ENCODE measurements at places on chromosomes 7 and 10.

- no peak for DNase-seq
Measured at GRCh38 chr10:89357096-89357495, 20.8 kb upstream of the IFIT1B start.

DNA sequence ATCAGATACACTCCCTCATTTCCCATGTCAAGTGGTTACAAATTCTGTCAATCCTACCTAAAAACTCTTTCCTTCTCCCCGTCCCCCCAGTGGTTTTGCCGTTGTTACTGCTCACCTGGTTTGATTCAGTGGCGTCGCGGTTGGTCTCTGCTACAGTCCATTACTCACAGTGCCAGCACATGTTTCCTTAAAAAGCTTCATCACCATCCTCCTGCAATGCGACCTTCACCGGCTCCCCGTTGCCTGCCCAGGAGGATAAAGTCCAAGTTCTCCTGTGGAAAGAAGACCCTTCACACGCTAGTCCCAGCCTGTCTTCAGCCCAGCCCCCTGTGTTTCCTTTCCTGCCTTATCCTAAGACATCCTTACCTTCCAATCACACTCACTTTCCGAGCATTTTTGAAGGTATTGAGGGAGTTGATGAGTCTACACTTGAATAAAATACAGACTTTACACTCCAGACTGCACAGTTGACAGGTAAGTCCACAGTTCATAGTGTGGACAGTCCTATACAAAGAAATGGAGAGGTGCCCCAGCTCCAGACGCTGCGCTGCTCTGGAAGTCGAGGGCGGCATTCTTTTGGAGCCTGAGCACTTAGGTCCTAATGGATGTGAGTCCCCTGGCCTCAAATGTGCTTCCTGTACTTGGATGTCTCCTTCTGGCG, 3.4 kb upstream of the LARP4B start:
- DNase-seq = no peak

DNA sequence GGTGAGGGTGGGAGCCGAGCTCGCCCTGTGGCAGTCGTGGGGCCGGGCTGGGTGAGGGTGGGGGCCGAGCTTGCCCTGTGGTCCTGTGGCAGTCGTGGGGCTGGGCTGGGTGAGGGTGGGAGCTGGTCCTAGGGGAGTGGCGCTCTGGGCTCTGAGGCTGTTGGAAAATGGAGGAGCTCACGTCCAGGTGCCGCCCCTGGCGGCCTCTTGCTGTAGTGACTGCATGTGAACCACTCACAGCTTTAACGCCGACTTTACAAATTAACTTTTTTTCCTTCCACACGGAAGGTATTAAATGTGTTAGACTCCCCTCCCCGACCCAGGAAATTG, 312.6 kb downstream of the WDR37 start:
- no peak for DNase-seq

DNA sequence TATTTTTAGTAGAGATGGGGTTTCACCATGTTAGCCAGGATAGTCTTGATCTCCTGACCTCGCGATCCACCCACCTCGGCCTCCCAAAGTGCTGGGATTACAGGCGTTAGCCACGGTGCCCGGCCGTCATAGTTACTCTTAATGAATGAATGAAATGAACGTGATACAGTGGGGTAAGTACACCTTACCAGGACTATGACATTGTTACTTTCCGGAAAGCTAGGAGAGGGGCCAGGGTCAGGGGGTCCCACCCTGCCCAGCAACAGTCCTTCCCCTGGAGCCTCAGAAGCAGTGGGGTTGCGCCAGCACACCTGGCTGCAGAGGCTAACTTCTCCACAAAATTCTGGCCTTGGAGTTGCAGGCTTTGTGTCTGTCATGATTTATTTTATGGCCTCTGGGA, 21.4 kb downstream of the VSTM4 start:
- no peak for DNase-seq

- DNase-seq = no peak
Measured at GRCh38 chr10:124416733-124417132, 2.0 kb downstream of the OAT start.

DNA sequence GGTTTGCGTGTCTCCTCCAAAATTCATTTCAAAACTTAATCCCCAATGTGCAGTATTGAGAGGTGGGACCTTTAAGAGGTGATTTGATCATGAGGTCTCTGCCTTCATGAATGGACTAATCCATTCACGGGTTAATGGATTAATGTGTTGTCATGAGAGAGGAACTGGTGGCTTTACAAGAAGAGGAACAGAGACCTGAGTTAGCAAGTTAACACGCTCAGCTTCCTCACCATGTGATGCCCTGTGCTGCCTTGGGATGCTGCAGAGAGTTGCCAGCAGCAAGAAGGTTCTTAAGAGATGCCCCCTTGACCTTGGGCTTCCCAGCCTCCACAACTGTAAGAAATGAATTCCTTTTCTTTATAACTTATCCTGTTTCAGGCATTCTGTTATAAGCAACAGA, 3.7 kb upstream of the TCTN3 start:
- DNase-seq = no peak

DNA sequence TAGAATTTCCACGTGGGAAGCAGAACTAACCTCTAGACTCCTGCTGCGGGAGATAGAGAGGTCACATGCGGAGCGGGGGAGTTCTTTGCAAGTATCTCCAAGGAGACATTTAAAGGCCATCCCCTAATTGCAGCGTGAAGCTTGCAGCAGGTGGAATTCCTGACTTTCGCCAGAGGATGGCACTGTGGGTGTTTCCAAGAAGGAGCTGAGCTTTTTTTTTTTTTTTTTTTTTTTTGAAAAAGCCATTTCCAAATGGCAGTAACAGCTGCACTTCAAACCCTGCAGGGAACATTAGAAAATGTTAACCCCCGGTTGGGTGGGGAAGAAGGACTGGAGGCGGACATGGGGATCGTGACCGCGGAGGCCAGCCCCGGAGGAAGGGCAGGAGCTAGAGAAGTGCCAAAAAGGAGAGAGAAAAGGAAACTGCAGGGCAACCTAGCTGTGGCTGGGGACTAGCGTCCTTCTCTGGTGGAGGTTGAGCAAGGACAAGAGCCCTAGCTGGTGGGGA, 487.7 kb downstream of the TYW1 start:
- no peak for DNase-seq

GRCh38 chr10:34912771-34913170, 97.7 kb upstream of the PARD3 start:
- no peak for DNase-seq

DNA sequence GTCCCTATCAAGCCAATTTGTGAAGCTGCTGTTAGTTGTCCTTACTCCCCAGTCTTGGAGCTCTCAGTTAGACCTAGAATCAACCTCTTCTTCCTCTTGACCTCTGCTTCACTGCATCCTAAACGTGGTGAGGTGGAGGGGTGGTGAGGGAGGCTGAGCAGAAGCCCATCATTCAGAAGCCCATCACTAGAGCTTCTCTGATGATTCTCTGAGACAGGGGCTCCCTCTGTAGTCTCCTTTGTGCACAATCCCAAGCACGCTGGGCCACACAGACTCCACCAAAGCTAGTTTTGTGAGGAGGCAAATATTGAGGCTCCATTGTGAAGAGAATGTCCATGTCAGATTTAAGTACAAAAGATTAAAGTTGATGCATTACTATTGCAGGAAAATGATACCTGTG, 163.8 kb upstream of the PRSS1 start:
- no peak for DNase-seq

- no peak for DNase-seq
Measured at GRCh38 chr10:8817299-8817698, 762.8 kb downstream of the GATA3 start.

GRCh38 chr7:28364082-28364481, 48.2 kb upstream of the CREB5 start:
- no peak for DNase-seq

All from activated naive CD4-positive, alpha-beta T cell (primary cell).